ENCODE measurements at places on chromosomes 6 and 20.
A peak's percentile ranks its signal among the peaks of the same experiment; 100 is the strongest.

GRCh38 chr20:38156888-38157634, 8.0 kb downstream of the TGM2 start:
- DNase-seq = no peak

- no peak for DNase-seq
These were observed 136.0 kb downstream of the AIG1 start for GRCh38 chr6:143196525-143197225.

DNA sequence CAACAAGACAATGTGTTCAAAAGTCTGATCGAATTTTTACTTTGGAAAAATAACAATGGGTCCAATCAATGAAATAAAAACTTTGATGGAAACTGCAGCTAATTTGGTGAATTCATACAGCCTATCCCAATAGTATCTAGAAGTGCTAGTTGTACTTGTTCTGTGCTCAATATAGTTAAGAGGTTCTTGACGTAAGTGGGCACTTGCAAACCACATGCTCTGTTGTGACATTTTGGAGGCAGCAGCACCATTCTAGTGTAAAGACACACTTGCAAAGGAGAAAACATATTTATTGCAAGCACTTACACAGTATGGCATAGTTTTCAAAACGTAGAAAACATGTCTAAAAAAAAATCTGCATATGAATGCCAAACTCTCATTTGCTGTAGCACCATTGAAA, 6.7 kb upstream of the KLHL31 start:
- DNase-seq = no peak

GRCh38 chr6:20058912-20059311, 153.4 kb downstream of the MBOAT1 start:
- no peak for DNase-seq

GRCh38 chr20:62678553-62678952, 30.1 kb upstream of the NTSR1 start:
- no peak for DNase-seq

GRCh38 chr6:14965424-14966075, 280.3 kb upstream of the JARID2 start:
- no peak for DNase-seq

DNA sequence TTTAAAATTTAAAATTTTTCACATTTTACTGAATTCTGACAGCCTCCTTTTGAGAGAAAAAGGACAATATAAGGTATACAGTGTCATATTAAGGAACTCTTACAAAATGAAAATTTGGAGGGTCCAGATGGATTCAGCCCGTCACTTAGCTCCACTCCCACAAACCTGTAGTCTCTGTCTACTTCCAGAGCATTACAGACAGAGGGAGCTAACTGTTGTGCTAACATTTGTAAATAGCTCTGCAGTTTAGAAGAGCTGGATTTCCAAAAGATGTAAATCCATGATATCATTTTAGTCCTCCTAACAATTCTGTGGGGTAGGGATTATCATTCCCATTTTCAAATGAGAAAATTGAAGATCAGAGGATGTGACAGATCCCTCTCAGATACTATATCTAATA, 16.1 kb upstream of the SERINC3 start:
- DNase-seq = no peak

GRCh38 chr6:2852921-2853322, 11.3 kb upstream of the SERPINB1 start:
- DNase-seq = no peak

GRCh38 chr6:105357165-105357564, 45.7 kb downstream of the PREP start:
- no peak for DNase-seq

- no peak for DNase-seq
These were observed 80.9 kb downstream of the DNAH8 start for GRCh38 chr6:38796006-38796405.

- DNase-seq = no peak
These were observed 309.4 kb upstream of the MAN1A1 start for GRCh38 chr6:119658917-119659316.

- no peak for DNase-seq
These were observed 116.7 kb downstream of the UNC5CL start for GRCh38 chr6:40922281-40922680.

DNA sequence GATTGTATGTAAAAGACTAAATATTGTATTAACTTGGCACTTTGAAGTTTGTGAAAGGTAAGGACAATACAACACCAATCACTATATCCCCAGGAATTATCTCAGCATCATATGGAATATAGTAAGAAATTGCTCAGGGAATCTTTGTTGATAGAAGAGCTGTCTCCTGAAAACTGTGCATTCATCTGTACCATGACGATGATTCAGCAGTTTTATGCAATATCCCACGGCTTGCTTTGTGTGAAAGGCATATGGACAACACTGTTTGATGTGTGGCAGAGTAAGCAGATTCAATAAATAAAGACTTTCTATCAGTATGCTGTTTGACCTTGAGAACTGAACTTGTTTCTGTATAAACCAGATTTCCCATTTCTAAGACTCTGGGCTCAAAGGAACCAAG, 147.5 kb upstream of the PLN start:
- no peak for DNase-seq

DNA sequence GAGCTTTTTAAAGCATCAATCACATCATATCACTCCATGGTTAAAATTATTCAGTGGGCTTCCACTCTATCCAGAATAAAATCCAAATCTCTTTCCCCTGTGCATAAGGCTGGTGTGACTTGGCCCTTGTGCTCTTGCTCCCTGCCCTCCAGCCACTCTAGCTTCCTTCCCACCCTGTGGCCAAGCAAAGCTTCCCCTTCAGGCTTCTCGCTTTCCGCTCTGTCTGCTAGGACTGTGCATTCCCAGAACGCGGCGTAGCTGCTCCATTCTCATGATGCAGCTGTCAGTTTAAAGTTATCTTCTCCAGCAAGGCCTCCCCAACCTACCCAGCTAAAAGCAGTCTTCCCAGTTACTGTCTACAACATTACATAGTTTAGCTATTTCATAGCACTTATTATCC, 19.4 kb upstream of the KCNK16 start:
- no peak for DNase-seq

DNA sequence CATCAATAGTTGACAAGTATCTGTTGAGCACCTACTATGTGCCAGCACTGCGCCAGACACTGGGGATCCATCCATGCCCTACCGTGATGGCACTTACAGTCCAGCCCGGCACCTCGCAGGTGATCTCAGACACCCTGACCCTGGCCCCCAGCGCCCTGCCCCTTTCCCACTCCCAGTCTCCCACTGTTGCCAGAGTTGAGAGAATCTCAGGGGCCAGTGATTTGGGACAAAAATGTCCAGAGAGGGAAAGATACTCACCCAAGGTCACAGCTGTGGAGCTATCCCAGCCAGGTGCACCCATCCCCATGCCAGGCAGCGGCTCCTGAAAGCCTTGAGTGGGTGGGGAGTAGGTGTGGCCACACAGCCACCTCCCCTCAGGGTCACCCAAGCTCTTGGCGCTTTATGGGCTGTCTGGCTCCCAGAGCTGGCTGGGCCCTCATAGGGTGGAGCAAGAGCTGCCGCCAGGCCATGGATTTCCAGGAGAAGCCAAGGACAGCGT, 3.3 kb downstream of the PI16 start:
- no peak for DNase-seq

DNA sequence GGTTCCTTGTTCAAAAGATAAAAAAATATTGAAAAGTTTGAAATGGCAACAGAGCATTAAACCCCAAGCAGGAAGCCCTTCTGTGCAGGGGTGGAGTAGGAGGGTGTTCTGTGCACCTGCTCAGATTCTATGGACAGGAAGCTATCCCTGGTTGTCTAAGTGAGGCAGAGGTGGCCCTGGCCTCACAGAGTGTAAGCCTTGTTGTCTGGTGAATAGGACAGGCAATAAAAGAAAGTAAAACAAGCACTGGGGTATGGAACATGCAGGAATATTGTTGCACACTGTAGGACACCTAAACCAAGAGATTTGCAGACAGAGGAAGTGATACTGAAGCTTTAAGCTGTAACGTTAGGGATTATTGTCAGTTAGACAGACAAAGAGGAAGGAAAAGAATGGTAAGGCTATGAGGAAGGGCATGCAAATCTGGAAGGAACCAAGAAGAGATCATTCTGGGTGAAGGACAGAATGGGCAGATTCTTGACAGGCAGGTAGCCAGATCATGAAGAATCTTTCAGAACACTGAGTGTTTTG, 66.8 kb downstream of the TBC1D7 start:
- DNase-seq = no peak

GRCh38 chr6:4319981-4320683, 184.8 kb upstream of the ECI2 start:
- no peak for DNase-seq

DNA sequence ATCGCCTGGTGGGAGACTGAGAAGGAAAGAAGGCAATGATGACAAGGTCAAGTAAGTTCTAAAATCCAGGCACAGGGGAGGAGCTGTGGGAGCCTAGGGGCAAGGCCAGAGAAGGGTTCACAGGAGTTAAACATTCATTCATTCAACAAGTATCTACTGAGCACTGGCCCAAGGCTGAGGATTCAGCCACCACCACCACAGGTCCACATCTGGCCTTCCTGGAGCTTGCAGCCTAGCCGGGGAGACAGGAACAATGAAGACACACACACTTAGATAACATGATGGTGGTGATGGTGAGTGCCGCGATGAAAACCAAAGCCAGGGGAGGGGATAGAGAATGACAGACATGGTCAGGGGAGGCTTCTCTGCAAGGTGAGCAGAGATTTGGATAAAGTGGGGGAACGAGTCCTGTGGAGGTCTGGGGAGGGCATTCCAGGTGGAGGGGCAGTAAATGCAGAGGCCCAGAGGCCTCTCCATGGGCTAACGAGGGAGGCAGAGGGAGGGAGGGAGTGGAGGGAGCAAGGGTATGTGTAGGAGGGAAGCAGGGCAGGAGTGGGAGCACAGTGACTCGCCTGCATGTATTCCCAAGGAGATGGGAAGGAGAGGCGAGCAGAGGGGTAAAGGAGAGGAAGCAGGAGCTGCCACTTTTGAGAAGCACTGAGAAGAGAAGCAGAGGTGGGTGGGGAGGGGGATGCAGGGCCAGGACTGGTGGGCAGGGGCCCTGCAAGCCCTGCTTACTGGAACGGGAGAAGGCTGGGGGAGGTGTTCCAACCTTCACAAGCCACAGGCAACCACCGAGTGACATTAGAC, 10.5 kb upstream of the RSPO4 start:
- no peak for DNase-seq

DNA sequence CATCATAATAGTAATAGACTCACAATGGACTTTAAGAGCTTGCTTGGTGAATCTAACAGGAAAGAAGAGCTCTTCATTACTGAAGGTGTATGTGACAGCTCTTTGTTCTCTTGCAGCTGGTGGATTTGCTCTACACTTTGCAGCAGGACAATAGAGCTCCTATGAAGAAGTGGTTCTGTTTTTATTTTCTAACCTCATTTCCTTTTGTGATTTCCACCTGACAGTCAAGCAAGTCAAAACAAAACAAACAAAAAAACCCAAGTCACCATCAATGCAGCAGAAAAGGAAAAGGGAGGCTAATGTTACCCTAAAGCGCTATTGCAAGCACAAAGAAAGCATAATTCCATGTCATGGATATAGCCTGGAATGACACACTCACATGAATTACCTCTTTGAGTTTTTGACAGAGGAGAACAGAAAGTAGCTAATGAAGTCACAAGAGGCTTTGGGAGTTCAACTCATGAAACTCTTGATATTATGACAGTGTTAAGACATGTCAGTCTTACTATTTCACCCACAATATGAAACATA, 1188.1 kb downstream of the EPHA7 start:
- no peak for DNase-seq

DNA sequence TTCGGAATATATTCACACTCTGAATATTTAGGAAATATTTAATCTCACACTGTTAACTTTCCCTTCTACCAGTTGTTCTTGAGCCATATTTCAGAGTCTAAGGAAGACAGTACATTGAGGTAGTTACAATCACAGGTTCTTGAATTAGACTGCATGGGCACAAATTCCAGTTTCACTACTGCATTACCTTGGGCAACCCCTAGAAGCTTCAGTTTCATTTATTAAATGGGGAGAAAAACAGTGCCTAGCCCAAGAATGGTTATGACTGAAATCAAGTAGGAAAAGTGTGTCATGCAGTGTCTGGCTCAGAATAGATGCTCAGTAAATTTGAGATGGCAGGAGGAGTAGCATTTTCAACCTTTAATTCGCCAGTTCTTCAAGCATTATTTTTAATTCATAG, 124.5 kb upstream of the SAMD5 start:
- no peak for DNase-seq

- no peak for DNase-seq
These were observed 20.5 kb downstream of the CTCFL start for GRCh38 chr20:57504411-57504810.

DNA sequence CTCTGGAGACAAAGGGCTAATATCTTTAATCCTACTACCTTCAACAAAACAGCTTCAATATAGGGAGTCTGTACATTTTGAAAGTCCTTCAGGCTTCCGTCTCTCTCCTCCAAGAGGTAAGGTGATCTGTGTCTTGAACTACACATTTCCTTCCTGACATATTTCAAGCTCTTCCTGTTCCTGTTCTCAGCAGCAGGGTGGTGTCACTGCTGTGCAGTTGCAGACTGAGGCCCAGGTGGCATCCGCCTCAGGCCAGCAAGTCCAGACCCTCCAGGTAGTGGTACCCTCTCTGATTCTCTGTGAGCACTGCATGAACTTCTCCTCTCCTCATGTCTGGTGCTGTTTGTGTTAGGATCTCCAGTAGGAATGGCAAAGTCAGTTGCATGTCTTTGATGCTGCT, 7.8 kb downstream of the NFYA start:
- peak; percentile 20 for DNase-seq

Data from activated CD4-positive, alpha-beta T cell treated with anti-CD3 and anti-CD28 coated beads for 36 hours (primary cell).